Left kidney (tissue), 8 donors: ENCODE measurements at places on chromosomes 1 and 21.

GRCh38 chr21:39630827-39631226, 18.1 kb downstream of the B3GALT5 start:
- no peak for DNase-seq

DNA sequence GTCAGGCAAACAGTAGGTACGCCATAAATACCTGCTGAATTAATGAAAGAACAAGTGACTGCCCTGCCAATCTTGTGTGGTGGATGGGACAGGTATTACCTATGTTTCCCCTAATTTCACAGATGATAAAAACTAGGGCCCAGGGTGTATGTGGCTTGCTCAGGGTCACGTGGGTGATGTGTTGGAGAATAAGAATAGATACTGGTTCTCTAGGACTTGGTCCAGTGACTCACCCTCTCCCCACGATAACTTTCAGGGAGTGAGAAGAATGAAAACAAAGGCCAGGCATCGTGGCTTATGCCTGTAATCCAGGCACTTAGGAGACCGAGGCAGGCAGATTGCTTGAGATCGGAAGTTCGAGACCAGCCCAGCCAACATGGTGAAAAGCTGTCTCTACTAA, 26.7 kb downstream of the SLC26A9 start:
- no peak for DNase-seq

GRCh38 chr1:112533029-112533428, 24.3 kb downstream of the WNT2B start:
- no peak for DNase-seq

DNA sequence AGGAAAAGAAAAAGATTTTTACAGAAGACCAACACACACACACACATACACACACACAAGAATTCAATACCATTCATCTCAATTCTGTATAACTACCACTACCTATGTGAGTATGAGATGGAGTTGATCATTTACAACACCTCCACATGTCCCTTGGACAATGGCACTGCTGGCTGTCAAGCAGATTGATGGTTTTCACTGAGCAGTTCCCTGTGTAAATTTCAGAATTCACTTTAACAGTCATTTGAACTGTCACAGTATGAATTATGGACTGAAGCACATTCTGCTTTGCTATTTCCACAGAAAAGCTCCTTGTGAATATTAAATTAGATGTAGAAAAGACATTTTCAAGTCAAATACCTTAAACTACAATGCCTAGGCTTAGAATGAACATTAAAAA, 14.3 kb downstream of the KCNT2 start:
- DNase-seq: no peak

DNA sequence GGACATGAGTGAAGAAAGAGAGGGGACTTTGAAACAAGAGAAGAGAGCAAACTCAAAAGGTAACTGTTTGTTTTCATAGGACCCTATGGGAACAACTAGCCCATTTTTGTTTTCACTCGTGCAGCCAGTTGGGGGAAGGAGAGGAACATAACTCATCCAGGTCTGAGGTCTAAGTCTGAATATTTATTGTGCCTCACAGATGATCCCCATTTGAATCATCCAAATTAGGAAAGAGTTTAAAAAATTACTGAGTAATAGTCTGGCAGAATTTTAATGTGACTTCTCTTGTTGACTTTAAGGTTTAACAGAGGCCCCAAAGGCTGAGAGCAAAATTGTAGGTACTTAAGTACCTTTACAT, 10.4 kb upstream of the TSPAN2 start:
- DNase-seq: no peak

DNA sequence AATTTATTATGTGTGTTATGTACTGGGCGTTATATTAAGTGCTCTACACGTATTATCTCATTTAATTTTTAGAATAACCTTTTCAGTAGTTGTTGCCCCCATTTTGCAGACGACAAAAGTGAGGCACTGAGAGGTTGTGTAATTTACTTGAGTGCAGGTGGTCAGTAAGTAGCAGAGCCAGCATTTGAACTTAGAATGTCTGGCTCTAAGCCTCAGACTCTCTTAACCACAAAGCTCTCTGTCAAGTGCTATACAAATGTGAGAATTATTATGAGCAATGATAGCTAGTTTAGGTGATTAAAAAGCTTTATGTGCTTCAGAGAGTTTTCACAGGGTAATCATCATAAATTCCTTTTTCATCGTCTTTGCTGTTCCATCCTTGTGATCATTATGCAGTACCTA, 96.3 kb upstream of the UBE2U start:
- DNase-seq: no peak

GRCh38 chr1:172275478-172275877, 145.0 kb upstream of the C1orf105 start:
- DNase-seq: no peak

- DNase-seq: peak; percentile 70
These were observed 38.1 kb downstream of the TOMM20 start for GRCh38 chr1:235090406-235091069.

- no peak for DNase-seq
These were observed 573.8 kb downstream of the LTN1 start for GRCh38 chr21:28418726-28419514.

DNA sequence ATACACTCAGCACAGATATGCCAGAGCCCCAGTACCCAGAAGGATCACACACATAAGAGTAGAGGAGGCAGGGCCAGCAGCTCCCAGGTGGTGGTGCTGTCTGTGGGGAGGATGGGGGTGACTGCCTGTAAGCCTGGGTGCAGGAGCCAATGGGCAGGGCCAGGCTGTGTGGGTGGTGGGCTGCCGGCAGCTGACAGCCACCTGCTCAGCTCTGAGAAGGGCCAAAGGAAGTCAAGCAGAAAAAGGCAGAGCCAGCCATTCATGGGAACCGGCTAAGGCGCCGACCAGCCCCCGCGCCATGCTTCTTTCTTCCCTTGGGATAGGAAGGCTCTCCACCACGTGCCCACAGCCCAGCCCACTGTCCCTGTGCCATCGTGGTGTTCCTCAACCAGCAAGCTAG, 14.1 kb downstream of the PIK3C2B start:
- peak; percentile 46 for DNase-seq

DNA sequence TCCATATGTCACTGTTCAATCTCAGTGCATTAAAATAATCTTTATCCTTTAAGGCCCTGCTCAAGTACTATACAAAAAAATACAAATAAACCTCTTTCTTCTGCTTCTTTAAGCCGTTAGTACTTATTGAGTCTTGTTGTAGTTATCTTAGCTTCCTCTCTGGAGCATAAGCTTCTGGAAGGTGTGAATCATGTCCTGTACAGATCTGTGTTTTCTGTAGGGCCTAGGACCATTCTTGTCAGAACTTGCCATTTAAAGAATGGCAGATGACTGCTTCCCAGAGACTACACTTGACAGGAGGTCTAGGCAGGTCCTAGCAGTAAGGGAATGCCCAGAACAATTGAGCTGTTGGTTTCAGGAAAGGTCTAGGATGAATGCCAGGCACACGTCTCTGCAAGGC, 12.9 kb downstream of the NEK7 start:
- no peak for DNase-seq

DNA sequence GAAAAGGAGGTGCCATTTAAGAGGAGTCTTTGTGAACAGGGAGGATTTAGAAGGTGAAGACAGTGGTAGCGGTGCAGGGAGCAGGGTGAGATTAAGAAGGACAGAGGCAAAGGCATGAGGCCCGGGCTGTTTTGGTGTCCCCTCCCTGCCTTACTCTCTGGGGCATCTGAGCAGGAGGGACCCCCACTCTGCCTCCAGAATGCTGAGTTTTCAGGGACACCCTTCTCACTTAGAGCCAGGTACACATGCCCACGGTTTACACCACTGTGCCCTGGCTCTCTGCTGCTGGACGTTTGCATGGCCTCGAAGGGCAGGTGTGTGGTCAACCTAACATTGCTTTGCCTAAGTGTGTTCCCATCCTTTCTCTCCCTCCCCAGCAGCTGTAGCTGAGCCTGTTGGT, 20.5 kb upstream of the PARP1 start:
- DNase-seq: no peak

DNA sequence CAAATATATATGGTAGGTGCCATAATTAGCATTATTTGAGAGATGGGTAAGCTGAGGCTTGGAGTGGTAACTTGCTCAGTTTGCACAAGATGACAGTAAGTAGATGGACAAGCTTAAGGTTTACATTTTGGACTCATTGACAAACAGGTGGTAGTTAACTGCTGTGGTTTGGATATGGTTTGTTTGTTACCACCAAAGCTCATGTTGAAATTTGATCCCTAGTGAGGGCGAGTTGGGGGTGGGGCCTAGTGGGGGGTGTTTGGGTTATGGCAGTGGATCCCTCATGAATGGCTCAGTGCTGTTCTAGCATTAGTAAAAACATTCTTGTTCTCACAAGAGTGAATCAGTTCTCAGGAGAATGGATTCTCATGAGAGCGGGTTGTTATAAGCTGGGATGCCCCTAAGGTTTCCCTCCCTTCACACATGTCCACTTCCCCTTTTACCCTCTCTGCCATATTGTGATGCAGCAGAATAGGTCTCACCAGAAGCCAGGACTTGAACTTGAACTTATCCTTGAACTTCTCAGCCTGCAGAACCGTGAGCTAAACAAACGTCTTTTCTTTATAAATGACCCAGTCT, 6.6 kb upstream of the PRRX1 start:
- DNase-seq: no peak

GRCh38 chr1:147804942-147805723, 44.7 kb upstream of the GJA5 start:
- DNase-seq: no peak

DNA sequence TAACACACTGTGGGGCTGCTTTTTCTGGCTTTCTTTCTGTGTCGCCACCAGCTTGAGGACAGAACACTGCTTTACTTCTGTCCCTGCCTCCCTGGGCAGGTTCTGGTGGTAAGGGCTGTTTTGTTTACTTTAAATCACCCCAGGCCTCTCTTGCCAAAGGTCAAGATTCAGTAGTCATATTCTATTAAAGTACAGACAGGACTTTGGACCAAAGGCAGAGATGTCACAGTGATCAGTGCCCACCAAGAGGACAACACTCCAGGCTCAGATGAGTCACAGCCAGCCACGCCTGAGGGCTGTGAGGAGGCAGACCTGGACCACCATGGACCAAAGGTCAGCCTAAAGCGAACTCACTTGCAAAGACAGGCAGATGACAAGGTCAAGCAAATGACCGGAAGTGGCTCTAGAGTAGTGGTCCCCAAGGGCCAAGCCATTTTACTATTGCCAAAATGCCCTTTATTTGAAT, 200.0 kb downstream of the RHOU start:
- DNase-seq: no peak

GRCh38 chr1:240309769-240310168, 218.1 kb downstream of the FMN2 start:
- no peak for DNase-seq

- DNase-seq: no peak
These were observed 56.4 kb downstream of the HLCS start for GRCh38 chr21:36909901-36910561.

DNA sequence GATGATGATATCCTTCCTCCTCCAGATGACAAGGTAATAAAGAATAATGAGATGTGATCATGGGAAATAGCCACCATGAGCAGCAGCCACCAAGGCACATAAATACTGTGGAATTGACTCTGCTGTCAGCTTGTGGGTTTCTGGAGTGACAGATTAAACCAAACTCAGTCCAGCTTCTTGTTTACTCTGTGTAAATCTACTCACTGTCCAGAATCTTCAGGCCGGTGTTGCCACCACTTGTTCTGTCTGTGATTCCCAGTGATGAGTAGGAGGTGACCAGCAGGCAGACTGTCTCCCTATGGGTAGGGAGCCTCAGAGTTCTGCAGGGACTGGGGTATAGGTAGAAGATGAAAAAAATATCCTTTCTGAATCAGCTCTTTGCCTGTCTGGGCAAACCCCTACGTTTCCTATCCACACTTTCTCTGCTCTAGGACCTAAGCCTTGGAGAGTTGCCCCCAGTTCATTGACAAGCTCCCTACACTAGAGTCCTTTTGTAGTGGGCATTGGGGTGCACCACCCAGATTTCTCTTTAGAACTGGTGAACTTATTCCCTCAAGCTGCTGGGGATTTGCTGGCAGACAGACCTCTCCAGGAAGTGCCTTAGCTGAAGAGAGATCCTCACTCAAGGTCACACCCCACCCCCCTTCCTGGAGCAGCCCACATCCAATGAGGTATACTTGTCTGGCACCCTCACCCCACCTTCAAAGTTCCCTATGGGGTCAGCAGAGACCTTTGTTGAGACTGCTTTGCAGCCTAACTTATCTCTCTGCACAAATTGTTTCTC, 47.6 kb downstream of the ATP1A1 start:
- DNase-seq: no peak

- no peak for DNase-seq
These were observed 18.1 kb upstream of the NBPF1 start for GRCh38 chr1:16631248-16632043.

DNA sequence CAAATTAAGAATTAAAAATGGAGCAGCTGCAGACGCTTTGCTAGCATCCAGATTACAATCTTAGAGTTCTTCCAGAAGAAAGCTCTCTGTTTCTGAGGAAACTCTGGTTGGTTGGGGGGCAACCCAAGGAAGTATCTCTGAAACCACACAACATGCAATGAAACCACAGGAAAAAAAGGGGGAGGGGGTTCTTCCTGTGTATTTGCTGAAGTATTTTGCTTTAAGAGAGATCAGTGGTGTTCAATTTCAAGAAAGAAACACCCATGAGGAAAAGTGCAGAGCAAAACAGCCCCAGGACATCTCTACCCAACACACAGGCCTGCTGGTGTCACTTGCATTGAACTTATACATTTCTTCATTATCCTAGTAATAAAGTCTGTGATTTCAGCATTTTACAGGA, 19.7 kb upstream of the TIAM1 start:
- no peak for DNase-seq

- no peak for DNase-seq
These were observed 12.8 kb downstream of the UTP25 start for GRCh38 chr1:209840611-209841010.

DNA sequence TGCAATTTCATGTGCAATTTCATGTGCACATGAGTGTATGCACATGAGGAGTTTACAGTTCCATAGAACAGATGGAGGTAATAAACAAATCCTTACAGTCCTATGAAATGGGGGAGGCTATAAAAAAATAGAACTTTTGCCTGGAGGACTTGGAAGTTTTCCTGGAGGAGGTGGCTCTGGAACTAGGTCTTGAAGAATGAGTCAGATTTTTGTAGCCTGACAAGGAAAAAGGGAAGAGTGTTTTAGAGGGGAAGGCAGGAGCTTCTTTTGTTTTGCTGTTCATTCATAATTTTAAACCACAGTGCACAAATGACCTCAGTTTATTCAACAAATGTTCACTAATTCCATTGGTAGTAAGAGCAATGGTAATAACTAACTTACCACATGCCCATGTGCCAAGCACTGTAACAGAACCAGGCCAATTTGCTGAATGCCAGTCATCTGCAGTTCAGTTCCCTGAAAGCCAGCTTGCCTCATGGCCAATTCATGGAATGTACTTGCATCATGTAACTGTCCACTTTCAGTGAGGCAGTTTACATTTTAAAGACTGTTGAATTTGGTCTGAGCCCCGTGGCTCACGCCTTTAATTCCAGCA, 2.7 kb downstream of the DIO1 start:
- DNase-seq: no peak

DNA sequence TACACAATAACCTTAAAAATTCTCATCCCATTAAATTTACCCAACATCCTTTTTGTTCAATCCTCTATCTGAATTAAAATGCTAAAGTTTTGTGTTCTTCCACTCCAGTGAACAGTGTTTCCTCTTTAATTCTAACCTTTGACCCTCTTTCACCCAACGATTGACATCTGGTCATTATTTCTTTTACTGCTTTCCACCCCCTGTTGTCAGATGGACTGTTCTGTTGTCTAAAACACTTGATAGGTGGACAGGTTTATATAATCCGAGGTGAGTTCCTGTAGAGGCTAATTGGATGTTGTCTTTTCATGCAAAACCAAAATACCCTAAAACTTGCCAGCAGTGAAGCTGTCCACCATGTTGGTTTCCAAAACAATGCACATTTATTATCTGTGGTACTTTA, 73.4 kb upstream of the SERTAD4 start:
- no peak for DNase-seq
